ENCODE measurements at places on chromosomes 11 and 22.
A peak's percentile ranks its signal among the peaks of the same experiment; 100 is the strongest.

GRCh38 chr11:65539744-65540289, 14.9 kb downstream of the SCYL1 start:
- DNase-seq: peak; percentile 37

- no peak for DNase-seq
Observed at GRCh38 chr22:23035557-23036277, 34.6 kb upstream of the GNAZ start.

GRCh38 chr22:29030618-29031226, 30.9 kb downstream of the C22orf31 start:
- DNase-seq: no peak

GRCh38 chr11:132318421-132319157, 948.2 kb downstream of the NTM start:
- DNase-seq: no peak

GRCh38 chr11:129992161-129992944, 10.3 kb downstream of the PRDM10 start:
- DNase-seq: no peak

GRCh38 chr22:20305894-20306645, 13.8 kb downstream of the DGCR6L start:
- DNase-seq: no peak

- DNase-seq: no peak
Observed at GRCh38 chr22:33083212-33083611, 25.0 kb upstream of the SYN3 start.

DNA sequence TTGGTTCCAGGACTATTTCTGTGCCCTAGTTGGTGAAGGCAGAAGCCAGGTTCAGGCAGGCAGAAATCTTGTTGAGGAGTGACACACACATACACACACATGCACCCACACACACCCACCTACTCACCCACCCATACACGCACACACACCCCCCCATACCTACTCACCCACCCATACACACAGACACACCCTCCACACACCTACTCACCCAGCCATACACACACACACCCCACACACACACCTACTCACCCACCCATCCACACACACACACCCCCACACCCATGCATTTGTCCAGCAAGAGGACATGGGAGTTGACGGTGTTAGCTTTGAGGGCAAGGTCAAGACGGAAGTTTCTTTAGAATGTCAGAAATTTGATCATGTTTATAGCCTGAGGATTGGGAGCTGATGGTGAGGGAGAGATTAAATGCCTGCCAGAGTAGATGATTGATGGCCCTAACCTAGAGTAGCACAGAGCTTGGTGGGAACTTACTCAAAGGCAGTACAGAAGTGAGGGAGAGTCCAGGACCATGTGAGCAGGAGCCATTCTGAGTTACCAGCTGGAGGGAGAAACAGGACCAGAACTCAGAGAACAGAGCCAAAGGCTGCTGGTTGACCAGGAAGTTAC, 68.9 kb downstream of the CYB5R2 start:
- no peak for DNase-seq

- no peak for DNase-seq
Observed at GRCh38 chr11:2885017-2885677, 428 bp downstream of the CDKN1C start.

- DNase-seq: no peak
Observed at GRCh38 chr11:24754406-24754805, 257.6 kb downstream of the LUZP2 start.

- peak; percentile 30 for DNase-seq
Observed at GRCh38 chr11:3049430-3050243, 7.6 kb downstream of the CARS1 start.

DNA sequence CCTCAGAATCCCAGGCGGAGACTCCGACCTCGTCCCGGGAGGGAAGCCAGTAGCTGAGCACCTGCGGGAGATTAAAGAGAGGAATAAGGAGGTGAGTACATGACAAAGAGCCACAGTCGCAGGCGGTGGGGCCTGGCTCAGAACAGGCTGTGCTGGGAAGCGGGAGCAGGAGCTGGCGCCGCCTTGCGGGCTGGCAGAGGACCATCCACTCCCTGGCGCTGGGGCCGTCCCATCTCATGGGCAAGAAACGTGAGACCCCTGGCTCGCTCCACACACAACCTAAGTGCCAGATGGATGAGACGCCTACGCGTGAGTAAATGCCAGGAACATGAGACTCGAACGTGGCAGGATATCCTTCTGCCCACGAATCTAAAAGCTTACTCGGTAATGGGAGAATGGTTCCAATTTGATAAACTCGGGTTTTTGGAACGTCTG, 6.3 kb downstream of the CEND1 start:
- no peak for DNase-seq

- peak; percentile 53 for DNase-seq
Observed at GRCh38 chr22:40525250-40525884, 111.2 kb downstream of the MRTFA start.

DNA sequence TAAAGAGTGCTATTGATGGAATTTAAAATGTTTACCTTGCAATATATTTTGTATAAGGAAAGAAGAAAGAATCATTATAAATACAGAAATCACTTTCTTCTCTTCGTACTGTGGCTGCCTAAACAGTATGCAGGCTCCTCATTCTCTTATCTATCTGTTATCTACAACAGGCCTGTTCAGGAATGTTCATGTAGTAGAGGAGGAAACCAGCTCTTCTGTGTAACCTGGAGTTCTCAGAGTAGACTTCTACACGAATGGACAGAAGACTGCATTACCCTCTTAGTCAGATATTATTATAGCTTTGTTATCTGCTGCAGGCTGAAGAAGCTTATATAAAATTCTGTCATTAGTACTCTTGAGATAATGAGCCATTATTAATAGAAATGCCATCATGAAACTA, 1225.9 kb upstream of the CNTN5 start:
- DNase-seq: no peak

- peak; percentile 28 for DNase-seq
Observed at GRCh38 chr22:40024201-40025061, 29.7 kb downstream of the FAM83F start.

- no peak for DNase-seq
Observed at GRCh38 chr11:12170984-12171383, 60.6 kb downstream of the MICAL2 start.

DNA sequence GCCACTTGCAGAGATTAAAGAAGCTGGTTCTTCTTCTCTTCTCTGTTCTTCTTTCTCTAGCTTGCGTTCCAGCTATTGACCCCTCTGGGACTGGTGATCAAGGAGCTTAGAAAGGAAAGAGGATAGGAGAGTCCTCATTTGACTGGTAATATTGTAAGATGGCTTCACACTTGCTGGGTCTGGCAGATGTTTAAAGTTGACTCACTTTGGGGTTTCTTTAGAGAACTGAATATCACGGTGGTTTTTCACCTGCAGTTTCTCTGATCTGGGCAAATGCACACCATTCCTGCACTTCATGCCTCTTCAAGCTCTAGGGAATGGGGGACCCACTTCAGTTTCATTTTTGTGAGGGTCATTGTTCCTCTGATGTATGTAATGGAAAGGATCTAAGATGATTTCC, 41.8 kb upstream of the DEUP1 start:
- DNase-seq: no peak

DNA sequence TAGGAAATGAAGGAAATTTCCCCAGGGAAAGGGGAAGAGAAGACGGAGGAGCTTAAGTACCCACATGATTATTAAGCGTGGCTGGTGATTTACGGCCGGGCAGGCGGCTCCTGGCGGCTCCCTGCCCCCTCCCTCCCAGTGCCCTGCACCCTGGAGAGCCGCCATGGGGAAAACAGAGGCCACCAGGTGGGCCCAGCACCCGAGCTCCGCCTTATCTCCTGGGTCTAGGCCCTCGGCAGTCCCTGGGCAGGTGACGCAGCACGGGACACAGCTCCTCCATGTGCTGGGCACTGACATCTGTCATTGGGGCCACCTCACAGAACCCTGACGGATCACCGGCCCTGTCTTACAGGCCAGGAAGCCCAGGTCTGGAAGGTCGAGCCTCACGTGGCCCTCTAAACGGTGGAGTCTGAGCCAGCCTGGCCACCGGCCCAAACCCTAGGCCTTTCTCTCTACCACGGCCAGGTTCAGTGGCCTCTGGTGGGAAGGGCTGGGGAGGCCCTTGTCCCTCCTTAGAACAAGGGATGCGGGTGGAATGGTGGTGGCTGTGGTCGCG, 60.2 kb upstream of the PPARA start:
- no peak for DNase-seq

- DNase-seq: no peak
Observed at GRCh38 chr22:17283423-17283822, 64.2 kb upstream of the ADA2 start.

DNA sequence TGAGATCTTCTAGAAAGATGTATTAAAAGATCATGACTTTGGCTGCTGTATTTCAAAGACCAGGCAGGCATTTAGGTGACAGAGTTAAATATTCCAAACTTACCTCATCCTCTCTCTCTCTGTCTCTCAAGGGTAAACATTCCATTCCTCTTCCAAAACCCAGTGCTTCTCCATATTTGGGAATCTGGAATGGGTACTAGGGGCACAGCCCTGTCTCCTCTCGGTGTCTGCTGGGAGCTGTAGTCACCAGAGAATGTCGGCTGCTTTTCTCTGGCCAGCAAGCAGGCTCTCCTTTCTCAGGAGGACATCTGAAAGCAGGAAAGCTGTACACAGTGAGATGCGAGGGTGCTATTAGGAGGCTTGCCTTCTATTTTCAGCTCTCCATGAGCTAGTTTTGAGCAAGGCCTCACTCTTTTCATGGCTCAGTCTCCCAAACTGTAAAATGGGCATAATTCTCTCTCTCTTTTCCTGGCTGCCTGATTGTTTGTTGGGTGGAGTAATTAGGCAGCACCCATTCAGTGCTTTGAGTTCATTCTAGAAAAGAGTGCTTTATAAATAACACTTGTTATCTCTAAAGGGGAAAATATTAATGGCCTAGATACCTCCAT, 9.3 kb upstream of the PEX26 start:
- DNase-seq: no peak

- no peak for DNase-seq
Observed at GRCh38 chr22:46564084-46564714, 26.8 kb upstream of the CELSR1 start.

DNA sequence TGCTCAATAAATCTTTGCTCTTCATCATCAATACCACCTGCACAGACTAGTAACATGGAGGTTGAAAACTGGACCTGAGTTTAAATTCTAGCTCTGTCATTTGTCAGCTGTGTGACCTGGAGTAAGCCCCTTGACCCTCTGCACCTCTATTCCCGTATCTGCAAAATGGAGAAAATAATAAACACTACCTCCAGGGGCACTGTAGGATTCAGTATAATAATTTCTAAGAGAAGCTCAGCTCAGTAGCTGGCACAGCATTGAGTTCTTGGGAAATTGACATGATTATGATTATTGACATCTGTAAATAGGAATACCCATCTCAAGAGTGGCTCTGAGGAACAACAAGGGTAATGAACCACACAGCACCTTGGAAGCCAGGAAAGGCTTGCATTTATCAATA, 78.4 kb downstream of the MN1 start:
- DNase-seq: no peak

DNA sequence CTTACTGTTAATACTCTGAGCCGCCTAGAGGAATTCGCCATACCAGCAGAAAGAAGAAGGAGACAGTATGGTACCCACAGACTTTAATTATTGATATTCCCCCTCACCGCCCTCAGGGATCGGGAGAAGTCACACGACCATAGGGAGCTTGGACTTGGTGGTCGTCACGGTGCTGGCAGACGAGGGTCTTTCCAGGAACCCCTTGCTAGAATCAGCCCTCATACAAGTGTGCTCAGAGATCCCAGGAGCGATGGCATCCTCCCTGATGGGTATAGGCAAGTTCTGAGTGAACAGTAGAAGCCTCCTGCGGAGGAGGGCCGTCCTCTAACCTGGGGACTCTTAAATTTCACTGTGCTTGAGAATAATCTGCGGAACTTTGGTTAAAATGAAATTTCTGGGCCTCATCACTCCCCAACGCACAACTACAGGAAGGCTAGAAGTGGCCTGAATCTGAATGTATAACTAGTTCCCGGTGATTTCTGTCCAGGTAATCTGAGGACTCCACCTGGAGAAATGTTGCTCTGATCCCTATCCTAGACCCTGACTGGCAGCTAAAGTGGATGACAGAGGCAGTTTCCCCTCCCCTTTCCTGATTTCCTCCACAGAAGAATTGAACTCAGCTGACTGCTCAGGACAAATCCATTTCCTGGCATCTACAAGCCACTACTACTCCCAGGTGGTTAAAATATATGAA, 4.5 kb downstream of the VSIG2 start:
- DNase-seq: no peak

DNA sequence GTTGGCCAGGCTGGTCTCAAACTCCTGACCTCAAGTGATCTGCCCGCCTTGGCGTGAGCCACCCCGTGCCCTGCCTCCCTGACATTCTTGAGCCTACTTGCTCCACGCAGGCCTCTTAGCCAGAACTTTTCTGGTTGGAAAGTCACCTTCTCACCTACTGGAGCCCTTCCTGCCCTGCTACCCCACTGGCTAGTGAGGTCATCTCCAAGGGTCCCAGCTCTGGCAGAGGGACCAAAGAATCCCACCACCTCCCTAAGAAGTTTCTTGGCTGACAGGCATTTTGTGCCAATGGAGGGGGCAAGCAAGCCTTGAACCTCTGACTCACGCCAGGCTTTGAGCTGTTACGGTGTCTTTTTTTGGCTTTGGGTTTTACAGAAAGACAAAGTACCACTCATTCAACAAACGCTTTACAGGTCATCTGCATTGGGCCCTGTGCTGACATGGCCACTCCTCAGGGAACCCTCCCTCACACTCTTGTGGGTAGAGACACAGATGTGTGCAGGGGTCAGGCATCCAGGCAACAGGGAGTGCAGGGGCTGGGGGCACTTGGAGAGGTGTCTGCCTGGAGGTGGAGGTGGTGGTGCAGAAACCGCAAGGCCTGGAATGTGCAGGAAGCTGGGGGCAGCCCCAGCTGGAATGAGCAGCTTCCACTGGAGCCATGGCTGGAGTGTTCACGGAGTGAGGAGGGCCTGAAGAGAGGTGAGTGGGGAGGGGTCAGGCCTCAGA, 27.1 kb upstream of the WNT11 start:
- DNase-seq: no peak

- no peak for DNase-seq
Observed at GRCh38 chr22:19214078-19214473, 35.5 kb upstream of the SLC25A1 start.

- no peak for DNase-seq
Observed at GRCh38 chr22:27637604-27638003, 164.0 kb downstream of the MN1 start.

- no peak for DNase-seq
Observed at GRCh38 chr11:80595011-80595410, 1154.2 kb upstream of the TENM4 start.

DNA sequence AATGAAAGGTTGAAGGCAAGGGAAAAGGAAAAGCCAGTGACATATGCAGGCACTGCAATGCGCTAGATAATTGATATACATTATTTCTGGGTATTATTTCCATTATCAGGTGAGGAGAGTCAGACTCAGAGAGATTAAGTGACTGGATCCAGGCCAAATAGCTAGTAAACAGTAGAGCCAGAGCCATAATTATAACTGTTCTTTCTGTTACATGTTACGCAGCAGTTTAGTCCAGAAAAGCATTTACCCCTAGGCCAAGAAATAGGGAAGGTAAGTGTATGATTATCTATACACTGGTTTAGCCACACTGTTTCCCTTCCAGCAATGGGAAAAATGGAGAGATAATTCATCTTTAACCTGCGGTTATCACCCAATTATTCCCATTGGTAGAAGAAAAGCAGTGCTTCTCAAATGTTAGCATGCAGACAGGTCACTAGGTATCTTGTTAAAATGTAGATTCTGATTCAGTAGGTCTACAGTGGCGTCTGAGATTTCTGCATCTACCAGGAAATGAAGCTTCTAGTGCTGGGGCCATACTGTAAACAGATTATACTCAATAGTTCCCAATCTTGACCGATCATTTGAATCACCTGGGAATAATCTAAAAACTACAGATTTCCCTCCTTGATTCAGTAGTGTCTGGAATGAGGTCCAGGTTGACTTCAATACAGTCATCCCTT, 69.4 kb downstream of the RBFOX2 start:
- DNase-seq: no peak

- DNase-seq: no peak
Observed at GRCh38 chr11:17813391-17814059, 78.9 kb downstream of the KCNC1 start.

Data from T-helper 2 cell (primary cell).